Hindlimb muscle (tissue), 1 donor: ENCODE measurements at places on chromosomes 3 and 15. TPM values are rescaled to one million over a fixed set of nuclear protein-coding genes. Genes with fewer than 3 reads are reported as not detected.

- DNase-seq, result no peak
Measured at GRCh38 chr3:156997351-156997750, 162.6 kb downstream of the CCNL1 start.

DNA sequence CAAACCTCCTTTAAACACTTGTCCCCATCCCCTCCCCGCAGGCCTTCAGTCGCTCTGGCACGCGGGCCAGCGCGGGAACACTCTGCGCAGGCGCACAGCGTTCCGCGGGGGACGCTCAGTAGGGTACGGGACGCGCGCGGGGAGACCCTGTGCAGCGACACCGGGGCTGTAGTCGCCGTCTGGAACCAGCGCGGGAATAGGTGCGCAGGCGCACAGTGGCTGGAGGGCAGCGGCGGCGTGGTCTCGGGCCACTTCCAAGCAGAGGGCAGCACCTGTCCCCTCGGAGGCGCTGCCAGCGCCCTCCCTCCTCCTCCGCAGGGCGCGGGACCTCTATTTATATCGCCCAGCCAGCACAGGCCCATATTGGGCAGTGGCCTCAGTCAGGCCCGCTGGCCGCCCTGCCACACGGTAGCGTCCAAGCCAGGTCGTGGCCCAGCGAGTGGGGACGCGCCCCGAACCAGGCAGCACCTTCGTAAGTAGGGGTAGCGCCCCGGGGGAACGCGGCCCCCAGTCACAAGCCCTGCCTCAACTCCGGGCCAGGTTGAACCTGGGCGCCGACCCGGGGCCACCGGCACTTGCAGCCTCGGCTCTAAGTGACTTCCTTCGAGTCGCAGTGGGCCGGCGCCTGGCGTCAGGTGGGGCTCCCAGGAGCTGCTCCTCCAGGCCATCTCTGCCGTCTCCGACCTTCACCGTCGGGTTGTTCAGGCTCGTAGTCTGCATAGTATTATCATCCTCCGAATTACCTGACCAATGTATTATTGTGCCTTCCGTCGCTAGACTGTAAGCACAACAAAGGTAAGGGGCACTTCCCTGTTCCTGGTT, at the start of gene KBTBD12:
KBTBD12 (plus strand) TSS at position 118 of the 822 bp plus-strand sequence. CDS start 7,830 bp downstream, outside the sequence.
- DNase-seq, result peak; percentile 49

GRCh38 chr3:36710606-36711005, 53.7 kb downstream of the DCLK3 start:
- no peak for DNase-seq

DNA sequence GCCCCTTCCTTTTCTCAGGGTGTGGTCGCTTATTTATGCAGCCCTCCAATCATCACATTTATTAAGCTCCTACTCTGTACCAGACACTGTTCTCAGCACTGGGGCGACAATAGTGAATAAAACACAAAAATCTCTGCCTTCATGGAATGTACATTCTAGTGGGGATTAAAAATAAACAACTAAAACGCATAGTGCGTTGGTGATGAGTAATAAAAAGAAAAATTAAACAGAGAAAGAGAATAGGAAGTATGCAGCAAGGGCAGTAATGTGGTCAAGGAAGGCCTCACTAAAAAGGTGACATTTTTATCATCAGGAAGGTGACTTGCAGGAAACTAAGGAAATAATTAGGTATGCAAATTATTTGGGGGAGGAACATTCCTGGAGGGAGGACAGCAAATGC, 5.1 kb downstream of the SLC51B start:
- no peak for DNase-seq

DNA sequence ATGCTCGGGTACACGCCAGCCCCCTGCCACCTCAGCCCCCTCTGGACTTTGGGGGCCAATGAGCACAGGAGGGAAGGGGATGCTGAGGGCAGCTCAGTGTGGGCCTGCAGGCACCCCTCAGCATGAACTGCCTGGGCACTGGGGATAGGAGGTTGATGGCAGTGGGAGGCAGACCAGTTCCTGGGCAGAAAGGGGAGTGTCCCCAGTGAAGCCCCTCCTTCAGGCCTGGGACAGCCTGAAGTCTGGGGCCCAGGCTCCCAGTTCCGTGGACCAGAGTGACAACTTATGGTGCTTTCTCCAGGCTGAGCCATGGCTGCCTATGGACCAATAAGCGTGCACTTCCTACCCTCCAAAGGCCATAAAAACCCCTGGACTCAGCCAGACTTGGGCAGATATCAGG, 63.3 kb upstream of the IMPG2 start:
- DNase-seq, result no peak

DNA sequence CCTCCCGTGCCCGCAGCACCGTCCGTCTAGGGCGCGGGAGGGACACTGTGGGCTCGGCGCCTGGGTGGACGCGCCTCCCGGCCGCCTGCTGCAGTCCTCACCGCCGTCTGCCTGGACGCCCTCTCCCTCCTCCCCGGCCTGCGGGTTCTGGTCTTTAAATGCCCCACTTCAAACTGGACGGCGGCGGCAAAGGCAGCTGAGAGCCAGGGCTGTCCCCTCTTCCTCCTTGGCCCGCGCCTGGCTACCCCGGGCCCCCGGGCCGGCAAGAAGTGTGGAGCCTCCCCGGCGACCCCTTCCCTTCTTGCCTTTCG, 426 bp downstream of the CBLB start:
- no peak for DNase-seq

DNA sequence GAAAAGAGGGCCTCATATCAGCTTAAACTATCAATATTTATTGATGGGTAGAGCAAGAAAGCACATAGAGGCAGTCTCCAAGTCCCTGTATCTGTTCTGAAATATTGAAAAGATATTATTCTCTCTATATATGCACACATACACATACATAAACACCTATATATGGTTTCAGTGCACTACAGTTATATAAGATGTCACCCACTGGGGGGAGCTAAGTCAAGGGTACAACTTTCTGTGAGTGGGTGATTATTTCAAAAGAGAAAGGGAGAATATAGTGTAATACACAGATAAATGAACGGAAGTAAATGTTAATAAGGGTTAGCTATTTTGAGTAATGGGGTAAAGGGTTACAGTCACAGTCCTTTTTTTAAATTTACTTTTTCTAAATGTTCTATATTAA, 8.8 kb downstream of the SNTN start:
- DNase-seq, result no peak

DNA sequence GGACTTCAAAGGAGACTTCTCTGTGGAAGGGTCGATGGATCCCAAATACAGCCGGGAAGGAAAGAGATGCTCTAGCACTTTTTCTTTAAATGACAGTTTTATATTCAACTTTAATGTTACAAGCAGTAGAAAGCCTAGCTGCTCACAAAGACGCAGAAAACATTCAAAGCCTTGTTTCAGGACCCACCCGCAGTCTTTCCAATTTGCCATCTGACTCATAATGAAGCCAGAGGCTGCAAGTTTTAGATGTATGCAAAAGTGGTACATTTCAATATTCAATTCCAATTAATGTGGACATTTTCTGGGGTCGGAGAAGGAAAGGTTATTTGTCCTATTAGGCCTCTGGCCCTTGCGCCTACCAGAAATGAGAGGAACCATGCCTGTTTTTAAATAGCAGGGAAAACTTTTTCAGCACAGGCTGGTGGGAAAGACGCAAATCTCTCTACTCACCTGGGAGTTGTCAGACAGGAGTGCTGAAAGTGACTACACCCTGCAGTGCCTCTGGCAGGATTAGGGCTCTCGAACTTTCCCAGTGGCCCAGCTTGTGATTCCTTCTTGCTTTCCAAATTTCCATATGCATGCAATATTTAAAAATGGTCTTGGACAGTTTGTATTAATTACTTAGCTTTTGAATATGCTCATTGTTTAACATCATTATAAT, 117.4 kb upstream of the MBNL1 start:
- no peak for DNase-seq

DNA sequence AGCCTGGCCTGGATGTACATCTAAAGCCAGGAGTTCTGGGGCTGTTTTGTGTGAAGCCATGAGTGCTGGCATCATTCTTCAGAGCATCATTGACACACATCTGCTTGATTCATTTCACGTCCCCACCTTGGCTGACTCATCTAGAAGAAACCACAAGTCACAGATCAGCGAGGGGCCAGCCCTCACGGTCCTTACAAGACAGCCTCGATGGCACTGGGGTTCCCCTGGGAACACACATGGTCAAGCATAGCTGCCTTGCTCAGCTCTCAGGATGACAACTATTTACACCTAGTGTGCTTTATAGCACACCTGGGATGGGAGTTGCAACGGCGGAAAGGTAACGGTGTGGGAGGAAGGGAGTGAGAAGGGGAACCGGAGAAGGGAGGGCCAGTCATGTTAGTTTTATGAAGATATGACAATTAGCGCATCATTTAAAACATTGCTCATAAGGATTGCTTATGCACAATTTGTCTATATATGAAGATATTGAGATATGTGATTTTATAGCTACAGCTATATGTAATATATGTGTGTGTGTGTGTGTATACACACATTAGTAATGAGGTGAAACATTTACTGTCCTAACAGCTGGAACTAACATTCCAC, 227.1 kb downstream of the RPLP1 start:
- no peak for DNase-seq

GRCh38 chr3:45120359-45121158, 25.6 kb downstream of the CDCP1 start:
- no peak for DNase-seq

GRCh38 chr3:69012100-69012799, 1.2 kb downstream of the EOGT start:
- peak; percentile 46 for DNase-seq

- DNase-seq, result no peak
Measured at GRCh38 chr3:127777332-127777731, 45.0 kb downstream of the MGLL start.

- DNase-seq, result no peak
Measured at GRCh38 chr3:147411238-147411814, 2.2 kb downstream of the ZIC1 start.

- no peak for DNase-seq
Measured at GRCh38 chr3:193842029-193842798, 249.2 kb downstream of the OPA1 start.

- DNase-seq, result peak; percentile 87
Measured at GRCh38 chr3:51670823-51671733, at the start of gene TEX264. TSS of gene TEX264 (plus strand) at chr3:51671252. CDS start at chr3:51674305, 3,053 bp downstream.

DNA sequence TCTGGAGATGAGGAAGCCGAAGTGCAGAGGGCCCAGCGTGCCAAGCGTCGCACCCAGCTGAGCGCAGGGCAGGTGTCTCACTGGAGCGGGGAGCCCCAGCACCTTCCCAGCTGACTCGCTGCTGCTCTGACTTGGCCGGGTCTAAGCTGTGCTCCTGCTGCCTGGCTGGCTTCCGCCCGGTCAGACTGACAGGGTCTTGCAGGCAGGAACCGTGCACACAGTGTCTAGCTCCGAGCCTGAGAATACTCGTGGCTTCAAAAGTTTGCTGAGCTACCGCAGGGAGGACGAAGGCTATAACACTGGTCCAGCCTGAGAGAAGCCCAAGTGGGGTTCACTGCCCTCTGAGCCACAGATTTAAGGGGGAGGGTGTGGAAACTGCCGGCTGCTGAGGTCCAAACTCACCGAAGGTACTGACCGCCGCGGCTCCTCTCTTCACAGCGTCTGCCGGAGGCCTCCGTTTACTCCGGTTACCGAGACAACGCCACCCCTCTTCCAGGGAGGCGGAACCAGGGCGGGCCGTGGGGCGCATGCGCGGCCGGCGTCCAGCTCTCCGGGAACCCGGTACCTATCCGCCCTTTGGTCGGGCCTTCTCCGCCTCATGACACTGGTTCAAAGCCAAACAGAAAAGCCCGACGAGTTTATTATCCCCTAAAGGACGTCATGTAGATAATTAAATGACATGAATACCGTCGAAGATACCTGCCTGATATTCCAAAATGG, at the start of gene CFAP44:
CFAP44 (minus strand) TSS at position 443 of the 720 bp plus-strand sequence. CDS start 7,829 bp downstream, outside the sequence.
- peak; percentile 84 for DNase-seq

DNA sequence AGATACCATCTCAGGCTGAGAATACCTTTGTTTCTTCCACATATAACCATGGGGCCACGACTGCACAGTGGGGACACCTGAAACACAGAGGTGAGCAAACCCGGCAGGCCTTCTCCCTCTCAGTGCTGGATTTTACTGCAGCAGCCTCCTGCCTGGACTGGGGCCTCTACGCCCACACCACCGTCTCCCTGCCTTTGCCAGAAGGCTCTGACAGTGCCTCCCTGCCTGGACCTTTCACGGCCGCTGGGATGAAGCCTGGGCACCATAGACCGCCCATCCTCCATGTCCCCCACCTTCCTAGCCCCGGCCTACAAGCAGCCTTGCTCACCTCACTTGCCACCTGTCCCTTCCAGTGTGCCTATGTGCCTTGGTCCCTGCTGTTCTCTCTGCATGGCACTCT, 214.3 kb downstream of the NFKBIZ start:
- no peak for DNase-seq

DNA sequence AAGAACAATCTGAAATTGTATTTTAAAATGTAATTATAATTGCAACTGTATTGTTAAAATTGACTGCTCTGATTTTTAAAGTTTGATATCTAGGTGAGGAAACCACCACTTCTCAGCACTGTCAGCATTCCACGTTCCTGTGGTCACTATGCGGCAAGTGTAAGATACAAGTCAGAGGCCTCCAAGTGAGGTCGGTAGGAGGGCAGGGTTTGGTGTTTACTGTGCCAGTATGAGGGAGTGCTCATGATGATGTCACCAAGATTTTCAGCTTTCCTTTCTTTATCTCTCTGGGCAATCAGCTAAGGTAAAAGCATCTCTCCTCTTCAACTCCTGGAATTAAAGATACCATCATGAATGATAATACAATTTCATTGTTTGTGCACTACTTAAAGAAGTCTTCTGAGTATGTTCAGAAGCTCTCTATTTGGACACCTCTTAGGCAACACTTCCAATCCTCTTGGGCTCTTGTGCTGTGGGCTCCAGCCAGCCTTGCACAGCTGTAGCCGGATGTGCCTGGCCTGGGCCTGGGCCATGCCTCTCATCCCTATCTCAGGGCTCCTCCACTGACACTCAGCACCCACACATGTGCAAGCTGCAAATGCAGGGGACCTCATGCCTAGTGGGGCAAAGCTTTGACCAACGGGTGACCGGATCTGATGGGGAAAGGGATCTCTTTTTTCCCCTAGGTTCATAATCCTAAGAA, 42.9 kb downstream of the CCR3 start:
- DNase-seq, result no peak

GRCh38 chr3:13393427-13394360, 26.4 kb downstream of the NUP210 start:
- no peak for DNase-seq

GRCh38 chr3:66259566-66260255, 38.9 kb downstream of the SLC25A26 start:
- DNase-seq, result no peak

- DNase-seq, result no peak
Measured at GRCh38 chr15:31774045-31774444, 256.3 kb upstream of the CHRNA7 start.

GRCh38 chr3:150285601-150286000, 122.5 kb upstream of the TSC22D2 start:
- DNase-seq, result no peak

GRCh38 chr15:38872732-38873131, 308.1 kb upstream of the RASGRP1 start:
- no peak for DNase-seq

CPNE9 gene
- polyA plus RNA-seq, result not detected

GREM1 gene
- polyA plus RNA-seq, result 3.3 TPM

CCDC80 gene
- polyA plus RNA-seq, result 59.4 TPM

RPUSD3 gene
- 31.2 TPM for polyA plus RNA-seq

KLHL40 gene
- 206 TPM for polyA plus RNA-seq

LRRC2 gene
- 5.9 TPM for polyA plus RNA-seq

GATM gene
- 304 TPM for polyA plus RNA-seq

C3orf85 gene
- not detected for polyA plus RNA-seq
